GM12865 (cell line): ENCODE measurements at places on chromosomes 4 and X.

- DNase-seq = peak; percentile 86
Observed at GRCh38 chrX:40201329-40201885, 103.6 kb upstream of the BCOR start.

DNA sequence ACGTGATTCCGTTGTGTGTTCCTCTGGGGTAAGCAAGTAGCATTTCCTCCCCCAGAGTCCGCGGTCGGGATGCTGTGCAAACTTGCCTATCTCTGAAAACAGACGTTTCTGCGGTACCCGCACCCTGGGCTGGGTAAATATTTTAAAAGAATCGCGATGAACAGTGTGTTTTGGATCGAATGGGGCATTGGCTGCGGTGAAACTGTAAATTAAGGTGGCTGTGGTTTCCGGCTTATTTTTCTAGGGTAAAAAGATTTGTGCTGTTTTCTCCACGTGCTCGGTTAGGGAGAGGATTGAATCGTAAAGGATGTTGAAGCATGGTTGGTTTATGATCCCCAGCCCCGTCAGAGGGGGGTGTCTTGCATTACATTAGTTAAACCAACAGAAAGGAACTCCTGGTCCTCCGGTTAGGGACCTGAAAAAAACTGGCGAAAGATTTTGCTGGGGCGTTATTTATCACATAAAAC, 1.2 kb downstream of the HHIP start:
- DNase-seq = no peak

GRCh38 chr4:158043971-158044618, 128.7 kb downstream of the GASK1B start:
- no peak for DNase-seq

GRCh38 chrX:3320471-3321046, 25.9 kb downstream of the MXRA5 start:
- DNase-seq = no peak

DNA sequence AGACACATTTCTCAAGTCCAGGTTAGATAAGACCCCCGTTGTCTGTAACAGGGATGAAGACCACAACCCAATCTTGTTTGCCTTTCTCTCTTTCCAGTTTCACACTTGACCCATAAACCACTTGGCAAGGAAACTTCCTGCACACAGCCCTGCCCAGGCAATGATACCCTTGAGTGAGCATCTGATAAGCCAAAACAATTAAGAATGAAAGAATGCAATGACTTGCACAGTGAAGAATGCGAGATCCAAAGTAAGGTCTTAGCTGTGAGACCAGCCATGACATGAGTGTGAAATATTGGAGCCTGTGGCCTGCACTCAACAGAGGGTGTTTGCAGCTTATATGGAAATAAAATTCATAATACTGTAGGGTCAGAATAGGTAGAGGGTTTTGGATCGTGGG, 37.9 kb upstream of the MXRA5 start:
- no peak for DNase-seq

DNA sequence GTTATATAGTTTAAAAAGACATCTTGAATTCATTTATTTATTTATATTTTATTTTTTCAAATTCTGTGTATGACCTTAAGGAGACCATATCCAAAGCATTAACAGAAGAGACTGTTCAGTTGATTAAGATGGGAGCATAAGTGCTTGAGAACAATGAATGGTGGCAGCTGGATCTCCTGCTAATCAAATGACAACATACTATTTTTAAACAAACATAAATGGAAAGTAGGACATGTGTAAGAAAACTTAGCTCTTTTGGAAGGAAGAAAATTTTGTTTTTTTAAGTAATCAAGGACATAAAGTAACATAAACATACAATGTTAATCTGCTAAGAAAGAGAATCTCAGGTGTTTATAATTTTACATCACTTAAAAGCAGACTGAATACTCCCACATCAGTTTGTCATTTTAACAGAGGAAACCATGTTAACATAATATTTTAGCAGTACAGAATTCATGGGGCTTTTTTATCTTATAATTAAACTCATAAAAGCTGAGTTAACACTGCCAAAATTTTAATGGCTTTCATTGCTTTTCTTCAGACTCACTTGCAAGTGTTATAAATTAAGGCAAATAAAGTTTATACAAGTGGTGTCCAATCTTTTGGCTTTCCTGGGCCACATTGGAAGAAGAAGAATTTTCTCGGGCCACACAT, 95.1 kb downstream of the MAD2L1 start:
- DNase-seq = no peak

- DNase-seq = no peak
Observed at GRCh38 chr4:2142630-2143427, 83.7 kb downstream of the NAT8L start.

GRCh38 chr4:139246166-139246565, 33.9 kb downstream of the MGARP start:
- DNase-seq = no peak

- no peak for DNase-seq
Observed at GRCh38 chr4:10031668-10032590, 10.6 kb upstream of the SLC2A9 start.

DNA sequence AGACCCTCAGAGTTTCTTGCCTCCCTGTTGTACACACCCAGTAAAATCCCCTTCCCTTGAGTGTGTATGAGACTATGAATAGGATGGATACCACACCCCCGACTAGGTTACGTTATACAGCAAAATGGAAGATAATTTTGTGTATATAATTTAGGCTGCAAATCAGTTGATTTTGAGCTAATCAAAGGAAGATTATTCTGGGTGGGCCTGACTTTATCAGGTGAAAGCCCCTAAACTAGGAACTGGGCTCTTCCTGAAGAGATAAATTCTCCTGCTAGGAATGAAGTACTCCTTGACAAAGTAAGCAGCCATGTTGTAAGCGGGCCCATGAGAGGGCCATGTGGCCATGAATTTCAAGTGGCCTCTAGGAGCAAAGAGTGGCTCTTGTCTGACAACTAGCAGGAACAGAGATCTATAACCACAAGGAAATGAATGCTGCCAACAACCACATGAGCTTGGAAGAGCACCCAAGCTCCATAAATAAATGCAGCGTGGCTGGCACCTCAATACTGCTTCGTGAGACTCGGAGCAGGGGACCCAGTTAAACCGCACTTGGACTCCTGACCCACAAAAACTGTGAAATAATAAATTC, 646.4 kb downstream of the IL1RAPL1 start:
- no peak for DNase-seq

GRCh38 chrX:10450959-10451355, 169.4 kb downstream of the MID1 start:
- no peak for DNase-seq

GRCh38 chr4:99507349-99507748, 3.5 kb upstream of the C4orf17 start:
- DNase-seq = no peak

DNA sequence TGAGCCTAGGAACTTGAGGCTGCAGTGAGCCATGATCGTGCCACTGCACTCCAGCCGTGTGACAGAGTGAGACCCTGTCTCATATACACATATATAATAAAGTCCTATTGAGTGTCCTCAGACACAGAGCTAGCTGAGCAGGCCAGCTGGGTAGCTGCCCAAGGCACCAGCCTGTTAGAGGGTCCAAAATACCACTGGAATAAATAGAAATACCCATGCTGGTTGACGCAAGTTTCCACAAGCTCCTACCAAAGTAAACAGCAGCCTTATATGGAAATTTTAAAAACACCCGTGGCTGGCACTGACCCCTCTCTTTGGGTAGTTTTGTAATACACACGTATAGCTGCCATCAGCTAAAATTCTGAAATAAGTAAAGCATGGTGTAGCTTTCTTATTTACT, 348.6 kb downstream of the BCOR start:
- DNase-seq = no peak

- peak; percentile 41 for DNase-seq
Observed at GRCh38 chrX:79117078-79117477, 27.4 kb upstream of the GPR174 start.

- DNase-seq = no peak
Observed at GRCh38 chr4:177505171-177505615, 63.0 kb upstream of the AGA start.

DNA sequence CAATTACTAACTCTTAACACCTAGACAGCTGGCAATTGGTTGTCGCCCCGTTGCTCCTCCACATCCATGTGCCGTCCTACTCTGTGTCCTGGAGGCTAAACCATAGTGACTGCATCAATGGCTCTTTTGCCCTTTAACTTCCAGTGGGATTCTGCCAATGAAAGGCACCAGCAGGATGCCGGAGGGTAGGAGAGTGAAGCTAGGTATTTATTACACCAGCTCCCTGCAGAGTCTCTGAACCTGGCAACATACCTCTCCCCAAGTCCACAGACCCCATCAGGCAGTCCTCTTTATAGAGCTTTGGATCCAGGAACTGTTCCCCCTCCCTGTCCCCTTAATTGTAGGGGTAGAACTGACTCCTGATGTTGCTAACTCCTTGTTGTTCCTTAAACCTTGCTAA, 426.8 kb downstream of the HNRNPD start:
- no peak for DNase-seq

GRCh38 chrX:79147477-79147876, 3.0 kb downstream of the GPR174 start:
- DNase-seq = peak; percentile 49

DNA sequence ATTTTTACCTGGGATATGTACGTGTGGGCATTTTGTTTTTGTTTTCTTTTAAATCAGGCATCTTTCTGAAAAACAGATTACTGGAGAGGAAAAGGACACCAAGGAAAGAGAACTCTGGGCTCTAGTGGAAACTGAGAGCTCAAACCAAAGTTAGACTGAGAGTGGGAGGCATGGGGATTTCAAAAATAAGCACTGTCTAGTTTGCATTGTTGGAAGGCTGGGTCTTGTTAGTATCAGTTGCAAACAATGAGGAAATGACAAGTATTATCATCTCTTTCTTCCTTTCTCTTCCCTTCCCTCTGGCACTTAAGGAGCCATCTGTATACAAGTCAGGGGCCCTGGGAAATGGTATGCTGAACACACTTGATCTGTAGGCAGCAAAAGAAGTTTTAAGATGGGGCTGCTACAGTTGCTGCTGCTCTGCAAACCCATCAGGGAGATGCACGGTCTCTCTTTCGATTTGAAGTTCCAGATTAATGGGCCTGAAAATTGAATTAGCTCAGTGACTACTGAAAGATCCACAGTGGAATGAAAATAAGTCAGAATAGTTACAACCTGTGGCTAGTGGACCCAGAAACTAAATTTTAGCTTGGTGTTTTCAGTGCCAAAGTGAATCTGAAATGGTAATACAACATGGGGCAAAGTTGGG, 48.0 kb upstream of the GRXCR1 start:
- DNase-seq = no peak

- peak; percentile 49 for DNase-seq
Observed at GRCh38 chrX:24153178-24153795, 3.8 kb downstream of the ZFX start.
